AG20443 (cell line): ENCODE measurements at places on chromosomes 3 and 15.
A peak's percentile ranks its signal among the peaks of the same experiment; 100 is the strongest.

- no peak for DNase-seq
Measured at GRCh38 chr3:29940759-29941323, 660.0 kb downstream of the RBMS3 start.

- DNase-seq = no peak
Measured at GRCh38 chr3:109184726-109185125, 48.2 kb downstream of the C3orf85 start.

DNA sequence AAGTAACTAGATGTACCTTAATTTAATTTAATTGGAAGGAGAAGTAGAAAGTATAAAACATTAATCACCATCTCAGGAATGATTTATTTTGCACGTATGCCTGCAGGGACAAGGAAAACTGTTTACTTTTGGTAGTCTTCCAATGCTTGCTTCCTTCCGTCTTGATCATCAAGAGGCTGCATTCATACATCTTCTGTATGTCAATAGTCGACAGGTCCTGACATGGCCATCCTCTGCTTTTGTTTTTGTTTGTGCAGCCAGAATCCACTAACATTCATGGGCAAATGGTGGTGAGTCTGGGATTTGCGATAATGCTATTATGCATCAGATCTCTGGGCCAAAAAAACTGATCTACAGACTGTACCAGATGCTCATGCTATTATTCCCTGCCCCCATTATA, 56.6 kb upstream of the ZPLD1 start:
- no peak for DNase-seq

DNA sequence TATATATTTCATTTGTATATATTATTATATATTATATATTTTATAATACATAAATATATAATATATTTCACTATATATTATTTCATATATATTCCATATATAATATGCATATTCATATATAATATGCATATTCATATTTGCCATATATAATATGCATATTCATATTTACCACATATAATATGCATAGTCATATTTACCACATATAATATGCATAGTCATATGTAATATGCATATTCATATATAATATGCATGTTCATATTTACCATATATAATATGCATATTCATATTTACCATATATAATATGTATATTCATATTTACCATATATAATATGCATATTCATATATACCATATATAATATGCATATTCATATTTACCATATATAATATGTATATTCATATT, 51.2 kb upstream of the GATA2 start:
- no peak for DNase-seq

GRCh38 chr15:72182673-72183072, 14.9 kb downstream of the GRAMD2A start:
- no peak for DNase-seq

GRCh38 chr3:193826159-193826795, 233.3 kb downstream of the OPA1 start:
- DNase-seq = peak; percentile 77

DNA sequence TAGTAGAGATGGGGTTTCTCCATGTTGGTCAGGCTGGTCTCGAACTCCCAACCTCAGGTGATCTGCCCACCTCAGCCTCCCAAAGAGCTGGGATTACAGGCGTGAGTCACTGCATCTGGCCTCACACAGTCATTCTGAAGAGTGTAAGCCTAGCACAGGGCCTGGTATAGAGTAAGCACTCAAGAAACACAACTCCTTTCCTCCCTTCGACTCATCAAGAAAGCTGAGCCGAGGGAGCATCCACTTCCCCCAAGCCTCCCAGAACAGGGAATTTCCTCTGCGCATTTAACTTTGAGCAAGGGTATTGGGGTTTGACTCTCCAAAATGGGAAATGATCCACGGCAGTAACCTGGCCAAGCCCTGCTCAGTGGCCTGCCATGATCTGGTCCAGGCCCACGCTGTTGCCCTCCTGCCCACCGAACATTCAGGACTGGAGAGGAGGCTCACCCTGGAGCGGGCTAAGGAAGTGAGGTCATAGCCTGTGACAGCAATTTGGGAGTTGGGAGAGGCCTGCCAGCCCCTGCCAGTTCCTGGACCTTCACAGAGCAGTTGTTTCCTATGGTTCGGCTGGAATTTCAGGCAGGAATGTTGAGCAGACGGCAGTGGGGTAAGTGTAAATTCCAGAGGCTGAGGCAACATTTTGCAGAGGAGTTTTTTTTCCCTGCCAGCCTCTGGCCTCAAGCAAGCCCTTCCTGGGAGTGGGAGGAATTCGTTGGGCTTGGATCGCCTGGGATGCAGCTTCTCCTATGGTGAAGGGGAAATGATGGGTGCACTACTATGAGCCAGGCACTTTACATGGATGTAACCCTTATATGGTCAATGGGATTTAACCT, 21.2 kb upstream of the SMAD3 start:
- DNase-seq = peak; percentile 78

DNA sequence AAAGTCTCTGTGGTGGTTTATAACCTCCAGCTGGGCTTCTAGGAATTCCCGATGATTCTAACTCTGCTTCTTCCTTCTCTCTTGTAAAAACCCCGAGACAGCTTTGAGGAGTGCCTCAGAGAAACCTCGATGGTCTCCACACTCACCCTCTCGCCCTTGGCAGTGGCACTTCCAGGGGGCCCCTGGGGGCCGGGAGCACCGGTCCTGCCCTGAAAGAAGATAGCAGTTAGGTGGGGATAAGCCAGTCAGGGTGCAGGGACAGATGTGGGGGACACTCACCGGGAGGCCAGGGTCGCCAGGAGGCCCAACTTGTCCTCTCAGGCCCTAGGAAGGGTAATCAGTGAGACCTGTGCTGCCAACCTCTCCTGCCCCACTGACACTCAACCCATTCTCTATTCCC, 9.7 kb downstream of the COL7A1 start:
- no peak for DNase-seq

- DNase-seq = no peak
Measured at GRCh38 chr3:59660852-59661625, 611.2 kb upstream of the CFAP20DC start.
